ENCODE measurements at places on chromosomes 7 and 10.
A peak's percentile ranks its signal among the peaks of the same experiment; 100 is the strongest.

- no peak for DNase-seq
These were observed 6.7 kb downstream of the IFIT5 start for GRCh38 chr10:89421018-89421476.

- DNase-seq, result no peak
These were observed 378.0 kb upstream of the PODXL start for GRCh38 chr7:131934452-131934851.

DNA sequence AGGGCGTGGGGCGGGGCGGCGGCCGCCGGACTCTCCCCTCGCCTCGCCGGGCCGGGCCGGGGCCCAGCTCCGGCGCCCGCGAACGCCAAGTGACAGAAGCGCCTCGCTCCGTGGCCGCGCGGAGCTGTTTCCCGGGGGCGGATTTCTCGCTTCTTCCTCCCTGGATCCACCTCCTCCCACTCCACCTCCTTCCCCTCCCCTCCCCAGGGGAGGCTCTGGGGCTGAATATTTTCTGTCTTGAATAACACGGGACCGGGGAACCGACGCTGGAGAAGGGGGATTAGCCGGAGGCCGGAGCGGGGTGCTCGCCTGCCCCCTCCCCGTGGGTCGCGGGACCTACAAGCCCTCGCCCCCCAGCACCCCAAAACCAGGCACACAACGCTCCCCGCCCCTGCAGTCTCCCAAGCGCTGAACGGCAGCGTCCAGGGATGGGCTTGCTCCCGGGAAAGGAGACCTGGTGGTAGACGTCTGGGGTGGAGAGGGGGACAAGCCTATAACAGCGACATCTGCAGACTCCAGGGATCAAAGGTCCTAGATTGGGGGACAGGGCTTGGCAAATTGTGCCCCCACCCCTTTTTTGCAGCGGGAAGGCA, at the start of gene ARHGAP21:
TSS of gene ARHGAP21 (minus strand) at position 100 of the 593 bp plus-strand sequence. CDS start 1,988 bp downstream, outside the sequence.
- DNase-seq, result no peak

DNA sequence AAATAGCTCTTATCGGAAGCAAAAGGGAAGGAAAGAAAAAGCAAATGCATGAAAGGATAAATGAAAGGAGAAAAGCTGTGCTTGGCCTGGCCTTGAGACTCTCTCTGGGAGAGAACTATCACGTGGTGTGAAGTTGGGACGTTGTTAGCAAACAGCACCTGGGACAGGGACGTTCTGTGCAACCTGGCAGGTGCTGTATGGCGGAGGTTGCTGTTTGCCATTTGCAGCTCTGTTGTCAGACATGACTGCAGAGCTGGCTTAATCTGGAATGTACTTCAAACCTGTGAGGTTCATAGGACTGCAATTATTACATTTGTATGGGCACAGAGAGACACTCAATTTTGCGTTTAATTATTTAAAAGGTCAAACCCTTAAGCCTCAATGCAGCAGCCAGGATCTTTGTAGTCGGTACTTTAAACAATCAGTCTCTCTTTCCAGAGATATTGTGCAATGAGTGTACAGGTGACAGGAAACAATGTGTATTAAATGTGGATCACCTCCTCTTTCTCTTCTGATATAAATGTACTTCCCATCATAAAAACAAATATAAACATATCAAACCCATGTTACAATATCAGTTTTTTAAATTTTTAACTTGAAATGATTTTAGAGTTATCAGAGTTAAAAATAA, 800.5 kb upstream of the KCND2 start:
- no peak for DNase-seq

DNA sequence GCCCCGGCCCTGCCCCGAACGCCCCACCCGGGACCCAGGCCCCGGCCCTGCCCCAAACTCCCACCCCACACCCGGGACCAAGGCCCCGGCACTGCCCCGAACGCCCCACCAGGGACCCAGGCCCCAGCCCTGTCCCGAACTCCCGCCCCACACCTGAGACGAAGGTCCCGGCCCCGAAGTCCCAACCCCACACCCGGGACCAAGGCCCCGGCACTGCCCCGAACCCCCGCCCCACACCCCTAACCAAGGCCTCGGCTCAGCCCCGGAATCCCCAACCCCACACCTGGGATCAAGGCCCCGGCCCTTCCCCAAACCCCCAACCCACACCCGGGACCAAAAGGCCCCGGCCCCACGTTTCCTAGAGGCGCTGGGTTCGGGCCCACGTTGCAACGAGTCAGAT, 1.1 kb upstream of the LARP4B start:
- no peak for DNase-seq

GRCh38 chr10:62582101-62582705, 208.0 kb downstream of the ZNF365 start:
- DNase-seq, result no peak

- no peak for DNase-seq
These were observed 69.2 kb downstream of the PODXL start for GRCh38 chr7:131487217-131487616.

DNA sequence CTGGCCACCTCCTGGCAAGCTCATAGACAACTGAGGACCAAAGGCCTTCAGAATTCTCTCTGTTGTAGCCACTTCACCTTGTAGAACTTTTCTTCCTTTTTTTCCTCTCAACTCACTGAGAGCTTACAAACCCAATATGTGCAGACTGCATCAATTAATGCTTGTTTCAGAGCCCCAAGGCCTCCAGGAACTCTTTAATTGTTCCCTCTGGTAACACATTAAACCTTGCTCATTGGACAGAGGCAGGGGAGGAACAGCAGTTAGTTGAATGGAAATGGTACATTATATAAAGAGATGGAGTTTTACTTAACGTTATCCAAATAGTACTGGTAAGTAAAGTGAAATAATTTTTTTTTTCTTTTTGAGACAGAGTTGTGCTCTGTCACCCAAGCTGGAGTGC, 25.2 kb downstream of the STMP1 start:
- DNase-seq, result no peak

DNA sequence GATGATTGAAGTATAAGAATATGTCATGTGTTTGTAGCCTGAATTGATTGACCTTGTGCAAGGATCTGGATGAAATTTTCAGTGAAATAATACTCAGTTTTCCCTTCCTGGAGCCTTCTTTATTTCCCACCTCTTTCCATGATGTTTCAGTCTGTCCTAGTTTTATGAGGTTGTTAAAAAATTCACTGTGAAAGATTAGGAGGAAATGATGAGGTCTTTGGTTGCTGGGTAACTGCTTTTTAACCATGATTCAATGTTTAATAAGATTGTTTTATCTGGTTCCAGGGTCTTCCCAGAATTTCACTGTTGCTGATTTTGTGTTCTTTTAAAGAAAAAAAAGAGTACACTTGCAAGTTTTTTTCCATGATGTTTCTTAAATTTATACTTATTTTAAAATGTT, 221.5 kb downstream of the MBL2 start:
- DNase-seq, result no peak

DNA sequence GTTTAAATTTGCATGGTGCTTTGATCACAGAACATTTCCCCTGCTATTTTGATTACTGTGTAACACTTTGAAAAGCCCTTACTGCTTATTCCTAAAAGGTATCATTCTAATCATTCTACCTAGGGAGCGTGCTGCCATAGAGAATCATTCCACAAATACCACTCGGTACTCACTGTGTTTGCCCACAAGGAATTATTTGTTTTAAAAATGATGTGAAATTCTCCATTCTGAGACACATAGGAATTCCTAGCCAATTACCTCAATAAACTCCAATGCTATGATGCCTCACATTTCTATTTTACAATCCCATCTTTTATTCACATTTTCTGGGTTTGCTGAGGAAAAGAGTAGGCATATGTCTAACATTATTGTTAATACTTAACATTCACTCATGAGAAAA, 16.2 kb upstream of the TES start:
- no peak for DNase-seq

DNA sequence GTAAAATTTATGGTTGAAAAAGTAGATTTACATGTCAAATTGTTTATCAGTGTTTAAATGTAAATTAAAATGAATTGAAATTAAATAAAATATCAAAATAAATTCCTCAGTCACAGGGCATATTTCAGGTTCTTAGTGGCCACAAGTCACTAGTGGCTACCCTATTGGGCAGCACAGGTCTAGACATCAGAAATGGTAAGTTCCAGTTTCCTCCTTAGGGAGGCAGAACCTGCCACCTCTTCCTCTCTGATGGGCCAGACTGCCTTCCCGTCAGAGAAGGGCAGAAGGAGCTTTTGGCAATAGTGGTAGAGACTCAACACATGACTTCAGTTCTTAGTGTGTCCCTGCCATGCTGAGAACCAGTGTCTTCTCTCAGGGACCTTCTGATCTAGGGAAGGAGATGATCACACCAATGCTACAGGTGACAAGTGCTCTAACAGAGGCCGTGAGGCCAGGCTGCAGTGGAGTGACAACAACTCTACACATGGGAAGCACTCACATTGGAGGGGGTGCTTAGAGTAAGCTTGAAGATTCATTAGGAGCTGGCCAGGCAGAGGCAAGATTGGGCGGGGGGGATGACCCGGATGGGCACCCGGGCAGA, 14.4 kb upstream of the PCBD1 start:
- DNase-seq, result peak; percentile 21

- DNase-seq, result no peak
These were observed 242.8 kb downstream of the MGMT start for GRCh38 chr10:129709627-129710509.

GRCh38 chr10:72022228-72022627, 58.0 kb downstream of the CHST3 start:
- no peak for DNase-seq

- DNase-seq, result no peak
These were observed 28.3 kb downstream of the EMX2 start for GRCh38 chr10:117570880-117571279.

DNA sequence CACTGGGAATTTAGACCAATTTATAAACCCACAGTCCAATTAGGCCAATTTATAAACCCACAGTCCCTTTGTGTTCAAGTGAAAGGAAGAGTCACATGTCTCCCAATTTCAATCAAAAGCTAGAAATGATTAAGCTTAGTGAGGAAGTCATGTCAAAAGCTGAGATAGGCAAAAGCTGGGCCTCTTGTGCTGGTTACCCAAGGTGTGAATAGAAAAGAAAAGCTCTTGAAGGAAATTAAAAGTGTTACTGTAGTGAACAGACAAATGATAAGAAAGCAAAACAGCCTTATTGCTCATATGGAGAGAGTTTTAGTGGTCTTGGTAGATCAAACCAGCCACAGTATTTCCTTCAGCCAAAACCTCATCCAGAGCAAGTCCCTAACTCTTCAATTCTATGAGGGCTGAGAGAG, 245.0 kb downstream of the HDAC9 start:
- DNase-seq, result no peak

- DNase-seq, result no peak
These were observed 108.9 kb upstream of the PDCD4 start for GRCh38 chr10:110762849-110763211.

DNA sequence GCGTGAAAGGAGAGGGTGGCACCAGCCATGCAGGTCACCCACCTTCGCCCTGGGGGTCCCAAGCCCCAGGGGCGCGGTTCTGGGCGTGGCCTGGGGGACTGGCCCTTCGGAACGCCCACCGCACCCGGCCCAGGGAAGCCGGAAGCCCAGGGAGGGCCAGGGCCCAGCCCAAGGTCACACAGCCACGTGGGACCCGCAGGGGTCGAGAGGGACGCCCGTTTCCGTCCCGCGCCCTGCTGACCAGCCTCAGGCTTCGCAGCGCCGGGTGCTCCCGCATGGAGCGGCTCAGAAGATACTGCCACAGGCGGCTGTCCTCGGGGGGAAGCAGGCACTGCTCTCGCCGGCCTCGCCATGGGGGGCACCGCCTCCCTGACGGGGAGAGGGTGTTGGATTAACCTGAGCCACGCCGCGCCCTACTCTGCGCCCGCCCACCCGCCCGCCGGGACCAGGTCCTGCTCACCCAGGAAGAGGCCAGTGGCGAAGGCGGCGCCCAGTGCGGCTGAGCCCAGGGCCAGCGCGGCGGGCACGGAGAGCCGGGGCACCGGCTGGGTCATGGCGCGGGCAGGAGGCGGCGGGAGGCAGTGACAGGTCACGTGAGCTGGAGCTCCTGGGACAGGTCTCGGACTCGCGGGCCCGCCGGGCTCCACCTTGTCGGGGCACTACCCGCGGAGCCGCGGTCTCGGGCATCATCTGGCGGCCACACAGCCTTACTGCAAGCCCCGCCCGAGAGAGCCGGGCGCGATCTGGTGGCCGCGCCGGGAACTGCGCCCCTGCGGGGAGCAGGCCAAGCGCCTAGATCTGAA, at the start of gene COMTD1:
TSS of gene COMTD1 (minus strand) at position 583 of the 803 bp plus-strand sequence. CDS start at position 554, 29 bp downstream.
- DNase-seq, result peak; percentile 90

- DNase-seq, result no peak
These were observed 17.1 kb upstream of the CPA1 start for GRCh38 chr7:130363026-130363847.

DNA sequence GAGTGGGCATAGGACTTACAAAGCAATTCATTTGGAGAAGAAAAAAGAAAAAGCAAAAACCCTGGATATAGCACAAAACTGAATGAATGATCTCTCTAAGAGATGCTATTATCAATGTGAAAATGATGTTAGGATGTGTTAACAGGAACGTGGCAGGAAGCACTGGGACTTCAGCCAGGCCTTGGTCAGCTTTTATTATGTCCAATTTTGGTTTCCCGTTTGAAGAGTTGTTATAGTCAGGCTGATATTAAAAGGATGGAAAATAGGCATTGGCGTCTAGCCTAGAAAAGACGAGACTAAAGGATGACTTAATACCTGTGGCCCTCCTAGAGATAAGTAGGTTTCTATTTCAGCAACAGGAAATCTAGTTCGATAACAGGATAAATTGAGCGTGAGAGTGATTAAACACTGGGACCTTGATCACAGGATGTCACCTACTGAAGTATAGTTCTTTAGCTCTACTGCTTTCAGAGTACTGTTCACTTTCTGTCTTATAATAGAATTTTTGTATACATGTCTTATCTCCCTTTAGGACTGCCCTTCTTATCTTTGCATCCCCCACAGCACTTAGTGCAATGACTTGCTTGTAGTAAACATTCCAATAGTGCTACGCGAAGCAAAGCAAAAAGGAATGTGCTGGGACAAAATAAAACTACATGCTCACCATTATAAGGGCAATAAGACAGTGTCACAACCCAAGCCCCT, 99.8 kb upstream of the AGBL3 start:
- DNase-seq, result no peak

GRCh38 chr10:30000802-30001571, 58.4 kb downstream of the JCAD start:
- no peak for DNase-seq

- DNase-seq, result peak; percentile 75
These were observed at the start of gene CEP55 for GRCh38 chr10:93496322-93497041. Gene CEP55 (plus strand): TSS chr10:93496612. CDS start chr10:93500052, 3,440 bp downstream.

- no peak for DNase-seq
These were observed 423.9 kb downstream of the NEBL start for GRCh38 chr10:20473023-20473760.

GRCh38 chr10:28906934-28907333, 229.6 kb downstream of the BAMBI start:
- no peak for DNase-seq

DNA sequence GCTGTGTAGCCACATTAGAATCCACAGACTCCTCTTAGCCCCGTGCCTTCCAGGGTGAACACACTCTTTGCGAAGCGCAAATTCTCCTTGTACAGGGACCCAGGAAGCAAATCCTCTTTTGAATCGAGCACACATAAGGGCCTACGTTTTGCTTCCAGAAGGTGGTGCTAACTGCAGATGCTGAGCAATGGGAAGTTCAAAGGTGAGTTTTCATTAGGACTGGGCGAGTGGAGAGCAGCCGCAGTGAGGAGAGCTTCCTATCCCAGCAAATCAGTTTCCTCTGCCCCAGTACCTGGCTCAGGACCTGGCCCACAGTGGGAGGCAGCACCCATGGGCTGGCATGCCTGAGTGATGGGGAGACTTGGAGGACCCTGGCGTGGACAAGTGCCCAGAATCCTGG, 23.5 kb upstream of the GPR26 start:
- DNase-seq, result no peak

Data from HL-60 (cell line).